ENCODE measurements at places on chromosomes 6 and 20. TPM values are rescaled to one million over a fixed set of nuclear protein-coding genes. Genes with fewer than 3 reads are reported as not detected.

DNA sequence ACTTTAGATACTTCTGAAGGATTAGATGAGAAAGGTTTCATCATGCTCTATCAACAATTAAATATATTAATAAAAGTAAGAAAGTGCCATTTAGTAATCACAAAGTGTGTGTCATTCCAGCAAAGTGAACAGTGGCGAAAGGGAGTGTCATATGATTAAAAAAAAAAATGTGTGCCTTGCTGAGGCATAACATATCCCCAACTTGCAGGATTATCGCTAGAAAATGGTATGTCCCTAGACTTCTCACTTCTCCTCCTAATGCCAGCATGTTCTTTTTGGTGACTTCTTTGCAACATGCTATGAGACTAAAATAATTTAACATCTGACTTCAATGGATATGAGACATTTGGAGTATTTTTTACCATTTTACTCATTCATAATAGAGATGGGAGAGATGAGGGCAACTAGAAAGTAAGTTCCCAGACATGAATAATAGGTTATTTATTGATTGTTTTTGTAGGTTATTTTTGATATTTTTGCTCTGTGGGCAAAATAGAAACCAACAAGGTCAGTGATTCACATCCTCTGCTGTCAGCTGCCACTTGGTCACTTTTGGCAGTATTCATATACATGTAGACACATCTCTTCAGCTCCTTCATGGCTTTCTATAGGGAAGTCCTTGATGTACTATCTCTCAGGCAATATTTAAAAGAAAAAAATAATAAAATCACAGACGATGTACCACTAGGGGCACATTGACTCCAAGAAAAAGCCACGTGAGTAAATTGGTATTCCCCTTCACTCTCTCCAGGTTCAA lies 370.1 kb downstream of the BMP2 start:
- H3K27me3 ChIP-seq: peaks cover 4% of the 10 kb centered on the region
- H3K4me3 ChIP-seq: no peak overlapping the region
- no peaks in the 10 kb centered on the region for H3K4me1 ChIP-seq
- no peaks in the 10 kb centered on the region for H3K36me3 ChIP-seq
- DNase-seq: no peak
- H3K27ac ChIP-seq: no peak overlapping the region

DNA sequence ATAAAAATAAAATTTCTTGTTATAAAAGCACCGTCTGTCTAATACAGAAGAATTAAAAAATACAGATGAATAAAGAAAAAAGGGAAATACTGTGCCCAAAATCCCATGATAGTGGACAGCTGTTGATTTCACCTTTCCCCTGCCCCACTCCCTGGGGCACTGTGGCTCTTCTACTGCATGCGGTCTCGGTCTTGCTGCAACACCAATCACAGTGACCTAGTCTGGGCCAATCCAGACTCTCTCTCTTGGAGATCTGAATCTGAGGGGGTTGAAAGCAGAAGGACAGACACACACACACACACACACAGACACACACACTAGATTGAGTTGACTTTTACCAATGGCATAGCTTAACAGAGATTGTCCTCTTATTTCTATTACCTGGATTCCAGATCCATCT lies 70.5 kb upstream of the FYN start:
- no peak for DNase-seq
- no peaks in the 10 kb centered on the region for H3K27me3 ChIP-seq
- peaks cover 2% of the 10 kb centered on the region for H3K36me3 ChIP-seq
- H3K4me1 ChIP-seq: peaks cover 9% of the 10 kb centered on the region

- H3K27me3 ChIP-seq: peaks cover 13% of the 10 kb centered on the region
- H3K4me3 ChIP-seq: no peak overlapping the region
- H3K27ac ChIP-seq: no peak overlapping the region
- H3K36me3 ChIP-seq: no peaks in the 10 kb centered on the region
Measured at GRCh38 chr6:46116289-46116688, 13.5 kb upstream of the ENPP4 start.

GRCh38 chr6:42345696-42346416 lies 105.9 kb downstream of the TRERF1 start:
- peaks cover 2% of the 10 kb centered on the region for H3K4me1 ChIP-seq
- H3K27me3 ChIP-seq: no peaks in the 10 kb centered on the region
- no peak for DNase-seq
- H3K4me3 ChIP-seq: no peak overlapping the region

Gene NHLRC1
- total RNA-seq: 1.5 TPM

Gene C6orf163
- total RNA-seq: 3.8 TPM

DNA sequence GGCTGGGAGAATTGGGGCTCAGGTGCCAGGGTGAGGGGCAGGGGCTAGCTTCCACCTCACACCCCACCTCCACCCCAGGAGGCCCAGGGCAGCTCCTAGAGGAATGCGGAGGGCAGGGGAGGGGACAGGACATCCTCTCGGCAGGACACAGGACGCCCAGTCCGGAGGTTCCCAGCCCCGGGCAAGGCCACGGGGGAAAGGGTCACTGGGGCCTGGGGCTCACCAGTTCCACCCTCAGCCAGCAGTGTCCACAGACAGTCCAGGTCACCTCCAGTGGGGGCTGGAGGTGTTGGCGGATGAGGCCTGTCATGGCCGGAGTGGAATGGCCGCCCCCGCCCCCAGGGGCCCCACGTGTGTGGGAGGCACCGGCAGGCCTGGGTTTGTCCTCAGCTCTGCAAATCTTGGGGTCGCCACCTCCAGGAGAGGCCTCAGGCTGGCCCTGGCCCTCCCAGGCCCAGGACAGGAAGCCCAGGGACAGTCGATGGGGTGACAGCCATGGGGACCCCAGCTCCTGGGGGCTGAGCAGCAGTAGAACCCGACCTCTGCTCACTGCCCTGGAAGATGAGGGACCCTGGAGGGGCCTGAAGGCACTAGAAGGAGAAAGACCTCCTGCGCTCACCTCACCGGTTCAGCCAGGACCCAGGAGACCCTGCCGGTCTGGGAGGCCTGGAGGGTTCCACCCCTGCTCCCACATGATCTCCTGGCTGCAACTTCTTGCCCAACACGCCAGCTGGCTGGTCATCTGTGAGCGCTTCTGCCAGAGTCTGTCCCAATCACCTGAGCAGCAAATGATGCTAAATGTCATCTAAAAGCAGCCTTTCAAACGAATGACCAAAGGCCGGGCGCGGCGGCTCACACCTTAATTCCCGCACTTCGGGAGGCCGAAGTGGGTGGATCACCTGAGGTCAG lies 13.0 kb upstream of the ABHD16B start:
- H3K36me3 ChIP-seq: no peaks in the 10 kb centered on the region
- DNase-seq: no peak
- no peaks in the 10 kb centered on the region for H3K27me3 ChIP-seq
- peaks cover 20% of the 10 kb centered on the region for H3K4me1 ChIP-seq
- no peak overlapping the region for H3K4me3 ChIP-seq
- H3K27ac ChIP-seq: no peak overlapping the region

- H3K4me1 ChIP-seq: no peaks in the 10 kb centered on the region
- no peak overlapping the region for H3K27ac ChIP-seq
- H3K4me3 ChIP-seq: no peak overlapping the region
- H3K27me3 ChIP-seq: peaks cover 29% of the 10 kb centered on the region
Measured at GRCh38 chr20:58746620-58747019, 54.0 kb downstream of the NPEPL1 start.

DNA sequence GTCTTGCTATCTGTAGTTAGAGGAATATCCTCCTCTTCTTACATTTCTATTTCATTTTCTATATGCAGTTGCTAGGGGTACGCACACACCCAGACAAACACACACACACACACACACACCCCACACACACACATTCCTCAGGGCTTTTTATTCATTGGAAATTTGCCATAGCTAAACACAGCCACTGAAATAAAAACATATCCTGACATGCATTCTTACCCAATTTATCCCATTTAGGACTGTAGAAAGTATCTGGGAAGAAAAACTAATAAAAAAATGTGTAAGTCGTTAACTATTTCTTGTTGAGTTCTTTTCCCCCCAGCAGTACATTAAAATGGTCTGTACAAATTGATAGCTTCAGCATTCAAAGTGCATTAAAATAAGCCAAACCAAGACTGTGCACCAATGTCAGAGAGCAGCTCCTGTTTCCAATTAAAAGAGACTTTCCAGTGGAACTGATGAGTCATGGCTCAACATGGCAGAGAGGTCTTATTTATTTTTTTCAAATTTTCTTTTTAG lies 357.9 kb upstream of the AGPAT4 start:
- H3K4me1 ChIP-seq: peaks cover 56% of the 10 kb centered on the region
- peaks cover 2% of the 10 kb centered on the region for H3K36me3 ChIP-seq
- DNase-seq: peak; percentile 91
- H3K4me3 ChIP-seq: peak overlapping the region; percentile 3

Gene IRAK1BP1
- 2.9 TPM for total RNA-seq

Gene SPO11
- not detected for total RNA-seq

DNA sequence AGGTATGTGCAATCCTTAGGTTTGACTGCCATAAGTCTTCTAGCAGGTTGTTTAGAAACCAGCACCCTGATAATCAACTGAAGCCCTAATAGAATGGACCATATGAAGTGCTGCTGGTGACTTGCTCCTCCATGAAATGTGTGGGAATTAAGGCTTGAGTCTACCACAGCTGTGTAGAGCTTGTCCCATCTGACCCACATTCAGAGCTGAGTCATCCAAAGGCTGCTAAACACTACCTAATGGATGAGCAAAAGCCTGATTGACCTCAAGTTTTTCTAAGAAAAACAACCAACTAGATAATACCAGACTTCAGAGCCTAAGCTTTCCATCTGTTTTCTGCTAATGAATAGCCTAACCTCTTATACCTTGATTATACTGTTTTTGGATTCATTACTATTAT lies 120.3 kb upstream of the MOCS1 start:
- H3K27me3 ChIP-seq: no peaks in the 10 kb centered on the region
- H3K4me1 ChIP-seq: no peaks in the 10 kb centered on the region
- H3K27ac ChIP-seq: no peak overlapping the region
- H3K36me3 ChIP-seq: no peaks in the 10 kb centered on the region
- no peak for DNase-seq

Gene GTSF1L
- total RNA-seq: not detected

DNA sequence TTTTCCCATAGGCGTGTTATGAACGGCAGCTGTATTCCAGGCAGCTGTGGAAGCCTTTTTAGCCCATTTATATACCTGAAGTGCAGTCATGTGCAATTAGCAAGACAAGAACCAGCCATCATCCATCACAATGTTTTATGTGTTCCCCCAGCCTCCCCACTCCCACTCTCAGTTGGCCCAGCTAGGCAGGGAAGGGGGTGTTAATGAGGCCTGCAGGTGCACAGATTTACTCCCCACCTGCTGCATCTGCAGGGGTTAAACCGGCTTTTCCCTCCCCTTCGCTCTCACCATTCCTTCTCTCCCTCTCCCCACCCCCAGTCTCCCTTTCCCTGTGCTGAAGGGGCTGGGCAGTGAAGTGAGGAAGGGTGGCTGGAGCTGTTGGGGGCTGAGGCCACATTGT lies 149.8 kb upstream of the AKAP12 start:
- H3K27ac ChIP-seq: no peak overlapping the region
- no peak overlapping the region for H3K4me3 ChIP-seq
- no peak for DNase-seq
- no peaks in the 10 kb centered on the region for H3K27me3 ChIP-seq
- H3K36me3 ChIP-seq: peaks cover 20% of the 10 kb centered on the region

DNA sequence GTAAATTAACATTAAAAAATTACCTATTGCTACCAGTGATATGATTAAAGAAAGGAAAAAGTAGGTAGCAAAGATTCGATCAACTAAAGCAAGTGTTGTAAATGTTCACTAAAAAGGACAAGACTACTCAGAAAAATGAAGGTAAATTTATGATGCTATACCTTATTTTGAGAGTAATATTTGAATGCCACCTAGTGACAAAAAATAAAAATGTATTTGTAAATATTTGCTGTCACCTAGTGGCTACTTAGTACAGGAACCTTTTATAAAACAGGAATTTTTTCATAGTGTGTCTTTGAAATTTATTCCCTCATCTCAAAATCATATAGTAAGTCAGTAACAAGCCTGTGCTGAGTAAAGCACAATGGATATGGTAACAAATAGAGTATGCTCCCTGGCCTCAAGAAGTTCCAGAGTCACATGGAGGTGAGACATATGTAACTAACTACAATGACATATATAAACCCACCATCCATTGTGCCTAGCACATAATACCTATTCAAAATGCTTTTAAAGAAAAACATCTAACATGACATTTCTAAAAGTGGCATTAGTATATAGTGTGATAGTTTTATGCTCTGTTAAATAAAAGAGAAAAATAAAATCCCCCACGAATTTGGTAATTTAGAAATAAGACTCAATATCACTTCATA lies 193.1 kb upstream of the SIM1 start:
- peaks cover 2% of the 10 kb centered on the region for H3K4me1 ChIP-seq
- no peak for DNase-seq
- H3K27ac ChIP-seq: no peak overlapping the region

Gene THBD
- total RNA-seq: 66.3 TPM

Gene SLC22A16
- total RNA-seq: not detected

Gene SLC32A1
- not detected for total RNA-seq

Gene CDK5RAP1
- 25.3 TPM for total RNA-seq

DNA sequence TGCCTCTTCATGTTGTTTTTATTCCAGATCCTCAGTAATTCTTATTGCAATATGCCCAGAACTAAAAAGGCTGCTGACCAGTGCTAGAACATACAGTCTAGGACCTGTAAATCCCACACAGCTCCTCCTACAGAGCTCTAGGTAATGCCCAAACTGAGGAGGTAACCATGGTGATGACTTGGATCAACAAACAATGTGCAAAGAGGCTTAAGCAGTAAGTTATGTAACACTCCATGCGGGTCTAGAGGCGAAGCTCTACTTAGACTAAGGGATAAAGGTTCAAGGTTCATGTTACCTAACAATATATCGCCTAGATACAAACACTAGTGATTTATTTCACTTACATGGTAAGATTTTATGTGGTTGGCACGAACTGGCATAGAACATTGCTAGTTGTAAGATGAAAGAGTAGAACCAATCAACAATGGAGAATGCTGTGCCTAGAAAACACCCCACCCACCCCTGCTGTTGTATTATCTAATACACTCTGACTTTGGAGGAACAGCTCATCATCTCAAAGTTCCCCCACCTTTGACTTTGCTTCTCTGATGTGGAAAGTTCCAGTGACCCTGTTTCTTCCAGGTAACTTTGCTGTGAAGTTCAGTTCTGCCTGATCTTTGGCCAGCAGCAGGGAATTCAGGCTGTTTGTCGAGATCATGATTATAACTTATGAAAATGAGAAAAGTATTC lies 242.4 kb downstream of the ALDH8A1 start:
- H3K27ac ChIP-seq: peak overlapping the region; percentile 63
- no peak overlapping the region for H3K4me3 ChIP-seq
- H3K36me3 ChIP-seq: no peaks in the 10 kb centered on the region
- H3K4me1 ChIP-seq: peaks cover 23% of the 10 kb centered on the region
- DNase-seq: no peak

- peaks cover 13% of the 10 kb centered on the region for H3K27me3 ChIP-seq
- H3K4me1 ChIP-seq: no peaks in the 10 kb centered on the region
- H3K36me3 ChIP-seq: no peaks in the 10 kb centered on the region
- no peak for DNase-seq
- no peak overlapping the region for H3K4me3 ChIP-seq
Measured at GRCh38 chr20:7911586-7912330, 28.5 kb downstream of the HAO1 start.

Gene OOEP
- total RNA-seq: not detected

Gene GGTLC1
- total RNA-seq: not detected

GRCh38 chr6:3939964-3940363 lies 90.8 kb downstream of the FAM50B start:
- no peak for DNase-seq
- no peaks in the 10 kb centered on the region for H3K27me3 ChIP-seq
- H3K27ac ChIP-seq: no peak overlapping the region
- H3K4me3 ChIP-seq: no peak overlapping the region
- no peaks in the 10 kb centered on the region for H3K36me3 ChIP-seq
- peaks cover 2% of the 10 kb centered on the region for H3K4me1 ChIP-seq

Gene SMOC2
- total RNA-seq: 11.6 TPM

Gene DEF6
- total RNA-seq: 0.52 TPM

Gene CTAGE9
- total RNA-seq: not detected

All from osteocyte (in vitro differentiated cells).